ENCODE measurements at places on chromosomes 3 and 15. TPM values are rescaled to one million over a fixed set of nuclear protein-coding genes. Genes with fewer than 3 reads are reported as not detected.

Gene CACNA1D
- 1.4 TPM for total RNA-seq

Gene TPRG1
- 3.3 TPM for total RNA-seq

Gene LOXL1
- 39.6 TPM for total RNA-seq

Gene MOBP
- not detected for total RNA-seq

Gene CEP19
- 3.8 TPM for total RNA-seq

Gene EPHA3
- total RNA-seq: 13.1 TPM

Gene PARP15
- total RNA-seq: 0.39 TPM

Gene RAD51
- total RNA-seq: not detected

Gene GPR87
- total RNA-seq: not detected

Gene CLDN16
- total RNA-seq: not detected

Gene NLGN1
- 16.8 TPM for total RNA-seq

Gene PLXND1
- 50.5 TPM for total RNA-seq

Gene VPS18
- 28.7 TPM for total RNA-seq

Gene MME
- total RNA-seq: 5.5 TPM

Gene LRRIQ4
- total RNA-seq: not detected

Gene DHFR2
- 5.9 TPM for total RNA-seq

Gene CCR3
- total RNA-seq: not detected

Gene GOLIM4
- 44.8 TPM for total RNA-seq

Gene GASK1A
- 10.2 TPM for total RNA-seq

Gene IL5RA
- 0.34 TPM for total RNA-seq

Gene ERC2
- 2.0 TPM for total RNA-seq

Gene CGNL1
- 9.9 TPM for total RNA-seq

Gene CYP1A1
- not detected for total RNA-seq

Gene ROPN1
- total RNA-seq: not detected

Gene CRABP1
- total RNA-seq: not detected

Data from esophagus muscularis mucosa (tissue), 4 donors.